SIG-M5 (cell line): ENCODE measurements at places on chromosomes 3 and 15.

- DNase-seq, result no peak
Measured at GRCh38 chr3:59265566-59265965, 215.7 kb upstream of the CFAP20DC start.

DNA sequence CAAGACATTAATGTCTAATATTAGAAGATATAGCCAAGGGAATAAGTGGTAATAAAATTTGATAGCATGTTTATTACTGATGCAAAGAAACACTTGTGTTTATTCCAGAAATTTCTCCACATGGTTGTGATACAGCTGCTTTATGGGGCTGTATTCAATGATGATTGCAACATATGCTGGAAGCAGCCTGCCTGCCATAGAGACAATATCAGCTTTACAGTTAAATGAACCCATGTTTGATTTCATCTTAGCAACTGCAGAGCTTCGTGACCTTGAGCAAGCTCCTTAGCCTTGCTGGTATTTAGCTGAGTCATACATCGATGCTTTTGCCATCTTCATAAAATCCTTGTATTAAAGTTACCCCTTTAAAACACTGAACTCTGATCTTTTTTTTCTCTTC lies 168.1 kb upstream of the STAC start:
- DNase-seq, result no peak

GRCh38 chr15:88649286-88649733 lies 10.5 kb downstream of the ISG20 start:
- no peak for DNase-seq

- DNase-seq, result no peak
Measured at GRCh38 chr3:75396316-75396802, 267.8 kb upstream of the FRG2C start.

GRCh38 chr3:37980462-37981347 lies 9.9 kb upstream of the VILL start:
- DNase-seq, result no peak
